Hepatic stellate cell (primary cell): ENCODE measurements at places on chromosomes 5 and 9.

DNA sequence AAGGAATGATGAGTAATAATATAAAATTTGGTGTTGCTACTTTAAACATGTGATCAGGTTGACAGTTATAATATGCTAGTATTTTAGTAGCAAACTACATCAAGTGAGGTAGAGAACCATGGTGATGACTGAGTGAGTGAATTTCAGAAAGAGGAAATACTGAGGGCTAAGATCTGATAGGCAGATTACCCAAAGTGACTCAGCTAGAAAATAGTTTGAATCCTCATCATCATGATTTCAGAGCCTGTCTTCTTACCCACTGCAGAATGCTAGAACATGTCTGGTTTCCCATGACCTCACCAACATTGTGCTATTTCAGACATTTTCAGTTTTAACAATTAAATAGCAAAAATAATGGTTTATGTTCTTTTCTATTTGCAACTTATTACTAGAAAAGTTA lies 602.1 kb downstream of the TAF11L14 start:
- no peak for DNase-seq

- DNase-seq: no peak
Observed at GRCh38 chr5:77983482-77984199, 207.5 kb upstream of the TBCA start.

DNA sequence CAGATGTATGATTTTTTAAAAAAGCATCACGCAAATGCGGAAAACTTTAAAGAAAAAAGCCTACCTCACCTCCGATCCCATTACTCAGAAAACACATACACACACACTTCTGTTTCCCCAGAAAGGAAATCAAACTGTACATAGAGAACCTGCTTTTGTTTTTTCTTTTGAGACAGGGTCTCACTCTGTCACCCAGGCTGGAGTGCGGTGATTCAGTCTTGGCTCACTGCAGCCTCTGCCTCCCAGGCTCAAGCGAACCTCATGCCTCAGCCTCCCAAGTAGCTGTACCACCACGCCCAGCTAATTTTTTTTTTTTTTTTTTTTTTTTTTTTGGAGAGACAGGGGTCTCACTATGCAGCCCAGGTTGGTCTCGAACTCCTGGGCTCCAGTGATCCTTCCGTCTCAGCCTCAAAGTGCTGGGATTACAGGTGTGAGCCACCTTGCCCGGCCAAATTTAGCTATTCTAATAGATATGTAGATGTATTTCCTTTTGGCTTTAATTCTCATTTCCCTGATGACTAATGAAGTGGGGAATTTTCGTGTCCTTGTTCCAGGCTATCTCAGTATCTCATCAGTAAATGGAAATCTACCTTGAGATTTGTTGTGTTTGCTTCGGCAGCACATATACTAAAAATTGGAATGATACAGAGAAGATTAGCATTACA lies 25.7 kb upstream of the EEIG1 start:
- DNase-seq: no peak

DNA sequence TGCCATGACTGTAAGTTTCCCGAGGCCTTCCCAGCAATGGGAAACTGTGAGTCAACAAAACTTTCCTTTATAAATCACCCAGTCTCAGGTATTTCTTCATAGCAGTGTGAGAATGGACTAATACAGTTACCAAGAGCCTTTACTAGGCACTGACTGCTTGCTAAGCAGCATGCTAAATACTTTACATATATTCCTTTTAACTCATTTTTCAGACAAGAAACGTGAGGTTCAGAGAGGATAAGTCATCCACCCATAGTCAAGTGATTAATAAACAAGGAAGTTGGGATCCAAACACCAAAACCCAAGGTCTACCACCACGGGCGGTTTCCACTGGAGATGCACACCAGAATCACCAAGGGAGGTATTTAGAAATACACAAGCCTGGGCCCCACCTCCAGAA lies 50.8 kb downstream of the GABBR2 start:
- DNase-seq: no peak

DNA sequence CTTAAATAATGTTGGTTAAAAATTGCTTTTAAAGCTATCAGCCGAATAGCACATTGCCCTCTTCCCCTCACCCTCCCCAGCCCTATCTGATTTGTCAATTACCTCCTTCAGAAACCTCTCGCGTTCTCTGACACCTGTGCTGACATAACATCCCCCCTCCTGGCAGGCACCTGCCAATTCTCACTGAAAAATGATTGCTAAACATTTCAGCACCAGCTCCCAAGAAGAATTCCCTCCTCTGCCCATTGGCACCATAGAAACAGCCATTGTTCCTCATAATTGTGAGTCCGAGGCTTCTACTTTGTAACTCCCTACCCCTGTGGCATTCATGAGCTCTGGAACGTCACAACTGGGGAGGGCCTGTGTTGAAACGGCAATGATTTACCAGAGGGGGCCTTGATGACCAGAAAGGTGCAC lies 20.2 kb downstream of the CDH6 start:
- DNase-seq: no peak

GRCh38 chr9:21583628-21584377 lies 101.7 kb upstream of the IFNE start:
- no peak for DNase-seq

GRCh38 chr9:69044240-69045219 lies 9.0 kb downstream of the FXN start:
- DNase-seq: peak; percentile 25

DNA sequence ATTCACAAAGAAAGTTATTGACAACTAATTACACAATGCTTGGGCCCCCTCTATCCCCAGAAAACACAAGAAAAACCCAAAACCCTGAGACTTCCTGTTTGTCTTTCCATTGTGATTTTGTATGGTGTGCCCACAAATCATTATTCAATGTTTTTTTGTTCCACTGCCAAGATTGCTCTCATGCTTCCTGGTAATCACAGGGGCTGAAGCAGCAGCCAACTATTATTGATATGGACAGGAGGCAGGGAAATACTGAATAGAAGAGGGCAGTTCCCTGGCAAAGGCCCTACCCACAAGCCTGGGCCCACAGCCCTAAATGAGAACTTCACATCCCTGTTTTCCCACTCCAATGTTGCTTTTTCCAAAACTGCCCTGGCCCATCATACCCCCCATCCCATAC lies 21.5 kb upstream of the RFK start:
- DNase-seq: no peak

GRCh38 chr5:137313526-137314175 lies 185.5 kb downstream of the SPOCK1 start:
- no peak for DNase-seq

- DNase-seq: no peak
Observed at GRCh38 chr5:143601357-143601756, 197.9 kb upstream of the NR3C1 start.

- DNase-seq: no peak
Observed at GRCh38 chr5:95817430-95817829, 5.1 kb downstream of the GLRX start.

DNA sequence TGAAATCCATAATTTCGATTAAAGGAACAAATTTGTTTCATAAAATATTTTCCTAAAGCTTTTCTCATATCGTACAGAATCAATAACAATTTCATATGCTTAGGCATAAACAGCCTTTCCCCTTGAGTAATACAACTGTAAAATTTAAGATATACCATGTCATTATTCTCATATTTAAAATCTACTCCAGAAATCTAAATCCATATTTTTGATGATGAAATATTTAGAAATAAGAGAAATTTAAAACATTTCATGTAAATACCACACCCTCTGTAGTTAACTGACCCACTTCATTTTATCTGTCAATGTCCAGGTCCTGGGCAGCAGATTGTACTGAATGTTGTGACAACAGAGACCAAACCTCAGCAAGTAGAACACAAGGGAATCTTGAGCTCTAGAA lies 5.1 kb downstream of the POC5 start:
- DNase-seq: no peak

DNA sequence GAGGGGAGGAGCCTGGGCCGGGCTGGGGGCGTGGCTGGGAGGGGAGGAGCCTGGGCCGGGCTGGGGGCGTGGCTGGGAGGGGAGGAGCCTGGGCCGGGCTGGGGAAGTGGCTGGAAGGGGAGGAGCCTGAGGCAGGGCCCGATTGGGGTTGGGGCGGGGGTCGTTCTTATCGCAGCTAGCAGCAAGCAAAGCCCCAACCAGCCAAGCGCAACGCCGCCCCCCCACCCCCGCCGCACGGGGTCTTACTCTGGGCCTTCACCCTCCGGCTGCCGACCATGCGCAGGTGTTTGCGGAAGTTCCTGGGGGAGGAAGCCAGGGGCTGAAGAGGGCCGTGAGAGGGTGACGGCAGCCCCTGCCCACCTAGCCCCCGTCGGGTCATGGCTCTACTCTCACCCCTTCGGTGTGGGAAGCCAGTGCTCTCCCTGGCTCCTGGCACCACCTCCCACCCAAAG lies 5.0 kb downstream of the NSMF start:
- DNase-seq: no peak

GRCh38 chr5:10304932-10305331 lies 2.8 kb downstream of the CMBL start:
- no peak for DNase-seq

- DNase-seq: no peak
Observed at GRCh38 chr9:120524863-120525262, 55.1 kb downstream of the CDK5RAP2 start.

DNA sequence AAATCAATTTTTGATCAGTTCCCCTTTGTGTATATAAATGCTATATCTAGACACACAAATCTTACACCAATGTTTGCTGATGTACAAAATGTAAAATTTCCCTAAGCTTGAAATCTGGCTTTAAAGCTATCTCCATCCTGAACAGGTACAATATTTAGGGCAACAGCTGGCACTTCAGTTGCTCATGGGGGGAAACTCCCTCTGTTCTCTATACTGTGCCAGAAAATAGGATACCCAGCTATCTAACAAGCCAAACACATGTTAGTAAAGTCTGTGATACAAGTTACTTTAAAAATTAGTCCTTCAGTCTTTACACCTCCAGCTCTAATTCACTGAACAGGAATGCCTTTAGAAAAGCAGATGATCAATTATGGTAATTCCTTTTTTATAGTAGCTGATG lies 191.8 kb downstream of the SLF1 start:
- DNase-seq: no peak

GRCh38 chr9:111994831-111995458 lies 98.3 kb downstream of the UGCG start:
- DNase-seq: no peak

DNA sequence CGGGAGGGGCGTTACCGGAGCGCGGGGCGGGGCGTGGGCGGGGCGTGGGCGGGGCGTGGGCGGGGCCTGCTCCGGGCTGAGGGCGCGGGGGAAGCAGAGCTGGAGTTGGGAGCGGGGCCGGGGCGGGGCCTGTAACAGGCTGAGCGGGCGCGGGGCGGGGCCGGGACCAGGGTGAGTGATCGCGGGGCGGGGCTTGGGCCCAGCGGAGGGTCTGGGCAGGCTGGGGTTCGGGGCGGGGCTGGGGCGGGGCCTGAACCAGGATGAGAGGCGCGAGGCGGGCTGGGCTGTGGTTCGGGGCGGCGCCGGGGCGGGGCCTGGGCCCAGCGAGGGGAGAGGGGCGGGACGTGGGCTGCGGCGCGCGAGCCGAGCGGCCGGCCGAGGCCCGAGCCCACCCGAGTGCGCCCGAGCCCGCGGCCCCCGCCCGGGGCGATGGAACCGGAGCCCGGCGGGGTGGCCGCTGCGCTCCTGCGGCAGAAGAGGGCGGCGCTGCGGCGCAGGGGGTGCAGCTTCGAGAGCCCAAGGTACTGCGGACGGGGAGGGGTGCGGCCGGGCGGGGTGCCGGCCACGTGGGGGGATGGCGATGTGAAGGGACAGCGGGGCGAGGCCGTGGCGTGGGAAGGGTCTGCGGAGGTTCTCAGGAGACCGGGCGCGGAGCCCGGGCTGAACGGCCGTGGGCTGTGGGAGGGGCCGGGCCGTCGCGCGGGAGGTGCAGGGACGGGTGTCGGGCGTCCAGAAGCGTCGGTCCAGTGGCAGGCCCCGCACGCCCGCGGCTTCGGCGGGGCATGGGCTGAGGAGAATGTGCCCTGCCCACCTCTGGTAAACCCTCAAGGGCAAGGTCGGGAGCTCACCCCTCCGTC lies 39.5 kb upstream of the GARNL3 start:
- peak; percentile 97 for DNase-seq

- peak; percentile 84 for DNase-seq
Observed at GRCh38 chr5:139708877-139709581, 60.9 kb downstream of the CXXC5 start.

GRCh38 chr9:75376680-75377254 lies 288.5 kb downstream of the OSTF1 start:
- DNase-seq: no peak

DNA sequence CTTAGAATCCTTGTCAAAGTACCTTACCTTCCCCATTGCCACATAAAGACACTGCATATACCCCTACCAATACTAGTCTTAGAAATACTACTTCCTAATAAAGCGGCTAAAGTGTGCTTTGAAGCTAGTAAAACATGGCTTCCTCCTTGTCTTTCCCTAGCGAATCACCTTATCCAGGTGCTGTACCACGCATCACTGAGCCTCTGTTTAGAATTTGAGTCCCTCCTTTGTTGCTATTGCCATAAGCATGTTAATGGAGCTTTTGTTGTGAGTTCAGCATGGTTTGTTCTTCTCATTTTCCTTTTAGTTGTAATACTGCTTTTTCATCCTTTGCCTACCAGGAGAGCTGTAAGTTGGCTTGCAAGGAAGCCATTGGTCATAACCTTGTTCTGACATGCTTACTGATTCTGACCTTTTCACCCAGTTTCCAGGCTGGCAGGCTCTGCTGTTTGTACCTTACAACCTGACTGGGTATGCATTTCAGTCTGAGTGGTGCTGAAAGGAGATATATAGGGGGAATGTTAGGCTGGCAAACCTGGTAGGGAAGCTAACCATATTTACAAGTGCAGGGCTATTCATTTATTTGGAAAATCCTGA lies 49.8 kb downstream of the LMNB1 start:
- DNase-seq: no peak

DNA sequence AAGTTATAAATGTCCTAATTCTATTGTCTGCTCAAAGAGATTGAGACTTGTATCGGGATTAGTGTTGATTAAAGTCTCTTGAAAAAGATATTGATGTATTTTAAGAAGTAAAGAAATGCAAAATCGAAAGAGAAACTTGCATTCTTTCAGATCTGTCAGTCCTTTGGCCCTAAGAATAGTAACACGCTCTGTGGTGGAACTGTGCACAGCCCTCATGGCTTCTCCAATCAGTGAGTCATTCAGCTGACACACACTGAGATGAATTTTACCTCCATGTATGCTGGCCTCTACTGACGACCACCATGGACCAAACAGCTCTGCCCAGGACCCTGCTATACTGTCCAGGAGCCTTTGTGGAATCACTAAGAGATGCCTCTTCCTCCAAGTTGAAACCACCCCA lies 232.4 kb downstream of the ESM1 start:
- DNase-seq: peak; percentile 63

GRCh38 chr9:96686638-96687335 lies 31.7 kb upstream of the PRXL2C start:
- DNase-seq: peak; percentile 33

DNA sequence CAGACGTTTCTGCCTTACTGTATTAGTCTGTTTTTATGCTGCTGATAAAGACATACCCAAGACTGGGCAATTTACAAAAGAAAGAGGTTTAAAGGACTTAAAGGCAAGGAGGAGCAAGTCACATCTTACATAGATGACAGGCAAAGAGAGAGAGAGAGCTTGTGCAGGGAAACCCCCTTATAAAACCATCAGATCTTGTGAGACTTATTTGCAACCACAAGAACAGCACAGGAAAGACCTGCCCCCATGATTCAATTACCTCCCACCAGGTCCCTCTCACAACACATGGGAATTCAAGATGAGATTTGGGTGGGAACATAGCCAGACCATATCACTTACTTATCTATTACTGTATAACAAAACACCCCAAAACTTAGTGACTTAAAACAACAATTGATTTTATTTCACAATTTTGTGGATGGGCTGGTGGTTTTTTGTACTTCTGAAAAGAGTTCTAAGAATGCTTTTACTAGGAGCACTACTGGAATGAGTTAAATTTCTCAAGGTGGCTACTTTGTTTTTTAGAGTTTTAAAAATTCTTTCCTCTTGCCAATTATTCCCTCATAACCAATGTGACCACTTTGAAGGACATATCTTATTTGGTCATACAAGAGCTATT lies 10.3 kb downstream of the RUSC2 start:
- DNase-seq: no peak
